Activated CD4-positive, alpha-beta T cell treated with anti-CD3 and anti-CD28 coated beads, Interleukin-2, amount 50 U/mL, for 1 hour (primary cell): ENCODE measurements at places on chromosomes 1 and 21.

- no peak for DNase-seq
Observed at GRCh38 chr1:183850852-183851251, 45.9 kb downstream of the RGL1 start.

DNA sequence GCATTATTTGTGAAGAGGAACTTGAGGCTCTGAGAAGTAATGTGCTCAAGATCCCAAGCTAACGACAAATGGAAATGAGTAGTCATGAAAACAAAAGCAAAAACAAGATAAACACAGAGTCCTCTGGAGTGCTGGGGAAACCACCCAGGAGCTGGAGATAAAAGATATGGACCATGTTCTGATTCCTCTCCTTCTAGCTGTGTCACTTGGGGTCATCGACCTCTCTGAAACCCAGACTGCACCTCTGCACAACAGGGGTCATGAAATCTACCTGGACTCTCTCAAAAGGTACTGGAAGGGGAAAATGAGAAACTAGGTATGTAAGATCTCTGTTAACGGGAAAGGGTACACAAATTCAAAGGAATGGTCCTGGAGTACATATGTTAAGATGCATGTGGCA lies 6.5 kb downstream of the PGLYRP4 start:
- no peak for DNase-seq

DNA sequence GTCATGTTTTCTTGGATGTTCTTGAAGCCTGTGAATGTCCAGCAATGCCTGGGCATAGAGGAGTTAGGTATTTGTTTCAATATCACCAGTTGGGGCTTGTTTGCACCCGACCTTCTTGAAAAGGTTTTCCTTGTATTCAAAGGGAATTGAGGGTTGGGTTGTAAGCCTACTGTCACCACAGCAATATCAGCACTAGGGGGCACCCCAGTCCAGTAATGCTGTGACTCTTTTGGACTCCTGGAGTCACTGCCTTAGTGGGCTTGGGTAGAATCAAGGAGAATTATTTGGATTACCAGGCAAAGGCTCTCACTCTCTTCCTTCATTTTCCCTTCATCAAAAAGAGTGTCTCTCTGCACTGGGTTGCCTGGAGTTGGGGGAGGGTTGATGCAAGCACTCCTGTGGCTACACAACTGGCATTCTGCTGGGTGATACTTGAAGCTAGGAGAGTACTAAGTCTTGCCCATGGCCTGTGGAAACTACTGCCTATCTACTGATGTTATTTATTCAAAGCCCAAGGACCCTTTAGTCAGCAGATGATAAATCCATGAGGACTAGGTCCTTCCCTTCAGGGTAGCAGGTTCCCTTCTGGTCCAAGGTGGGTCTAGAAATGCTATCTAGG lies 34.5 kb downstream of the OR10R2 start:
- peak; percentile 35 for DNase-seq

DNA sequence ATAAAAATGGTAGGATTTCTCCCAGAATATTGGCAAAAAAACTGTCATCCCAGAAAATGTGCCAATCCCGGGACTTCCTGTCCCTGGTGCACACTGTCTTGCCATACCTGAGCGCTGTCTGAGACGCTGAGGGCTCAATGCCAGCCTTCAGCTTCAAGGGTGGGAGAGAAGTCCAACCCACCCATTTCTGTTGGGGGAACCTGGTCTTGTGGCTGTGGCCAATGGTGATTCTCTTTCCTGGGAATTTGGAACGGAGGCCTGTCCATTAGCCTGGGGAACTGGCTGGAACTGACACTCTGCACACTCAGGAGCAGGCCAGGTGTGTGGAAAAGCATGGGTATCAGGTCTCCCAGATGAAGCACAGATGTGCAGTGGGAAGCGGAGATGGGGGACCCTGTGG lies 6.7 kb downstream of the MTHFR start:
- no peak for DNase-seq

DNA sequence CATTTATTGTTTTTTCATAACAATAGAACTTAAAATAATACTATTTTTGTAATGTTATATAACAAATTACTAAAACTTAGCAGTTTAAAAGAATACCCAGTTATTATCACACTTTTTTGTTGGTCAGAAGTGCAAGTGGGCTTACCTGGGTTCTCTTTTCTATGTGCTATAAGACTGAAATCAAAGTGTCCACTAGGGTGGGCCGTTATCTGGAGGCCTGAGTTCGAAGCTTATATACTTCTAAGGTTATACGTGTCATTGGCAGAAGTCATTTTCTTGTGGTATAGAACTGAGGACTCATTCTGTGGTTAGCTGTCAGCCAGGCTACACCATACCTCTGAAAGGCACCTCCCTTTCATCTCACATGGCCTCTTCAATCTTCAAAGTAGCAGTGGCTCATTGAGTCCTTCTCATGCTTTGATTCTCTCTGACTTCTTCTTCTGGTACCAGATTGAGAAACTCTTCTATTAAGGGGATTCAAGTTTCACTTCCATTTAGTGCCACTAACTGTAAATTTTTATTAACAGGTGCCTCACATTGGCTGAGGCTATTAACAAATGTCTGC lies 414.3 kb downstream of the AMY1C start:
- no peak for DNase-seq

- DNase-seq: no peak
Observed at GRCh38 chr1:98066911-98067310, 146.1 kb upstream of the DPYD start.

DNA sequence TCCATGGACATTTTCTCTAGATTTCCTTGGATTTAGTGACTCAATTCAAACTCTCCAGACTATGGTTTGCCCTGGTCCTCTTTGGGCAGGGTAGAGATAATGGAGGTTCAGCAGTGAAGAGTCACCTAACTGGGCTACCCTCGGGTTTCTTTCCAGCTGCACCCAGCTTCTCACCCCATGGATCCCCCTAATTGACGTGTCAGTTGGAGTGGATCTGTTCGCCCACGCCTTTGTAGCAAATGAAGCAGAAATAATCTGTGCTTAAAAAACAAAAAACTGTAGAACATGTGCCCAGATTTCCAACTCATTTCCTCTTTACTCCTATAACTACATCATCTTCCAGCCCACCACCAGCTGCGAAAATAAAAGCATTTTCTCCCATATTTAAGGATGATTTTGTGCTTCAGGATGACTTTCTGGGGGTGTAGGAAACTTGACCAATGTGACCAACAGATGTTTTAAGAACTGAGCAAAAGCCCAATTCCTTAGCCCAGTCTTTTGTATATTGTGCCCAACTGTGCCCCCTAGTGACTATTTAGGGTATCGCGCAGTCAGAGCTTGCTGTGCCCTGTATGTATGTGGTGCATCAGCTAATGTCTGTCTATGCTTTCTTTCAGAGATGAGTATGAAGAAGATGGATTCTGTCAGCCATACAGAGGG lies 66.5 kb upstream of the UBE2U start:
- peak; percentile 64 for DNase-seq

DNA sequence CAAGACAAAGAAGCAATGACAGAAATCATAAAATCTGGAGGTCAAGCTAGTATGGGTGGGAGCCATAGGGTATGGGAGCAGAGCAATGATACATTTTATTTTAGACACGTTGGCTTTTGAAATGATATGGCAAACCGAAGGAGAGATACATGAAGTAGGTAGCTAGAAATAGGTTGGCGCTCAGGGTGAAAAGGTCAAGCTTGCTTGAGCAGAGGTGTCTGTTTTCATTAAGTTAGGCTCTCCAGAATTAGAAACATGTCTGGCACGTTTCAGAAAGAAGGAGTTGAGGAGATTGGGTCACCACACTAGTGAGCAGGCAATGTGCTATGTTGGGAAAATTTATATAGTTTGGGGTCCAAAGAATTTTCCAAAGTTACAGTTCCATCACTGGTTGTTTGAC lies 151.4 kb downstream of the AMY1C start:
- DNase-seq: no peak

DNA sequence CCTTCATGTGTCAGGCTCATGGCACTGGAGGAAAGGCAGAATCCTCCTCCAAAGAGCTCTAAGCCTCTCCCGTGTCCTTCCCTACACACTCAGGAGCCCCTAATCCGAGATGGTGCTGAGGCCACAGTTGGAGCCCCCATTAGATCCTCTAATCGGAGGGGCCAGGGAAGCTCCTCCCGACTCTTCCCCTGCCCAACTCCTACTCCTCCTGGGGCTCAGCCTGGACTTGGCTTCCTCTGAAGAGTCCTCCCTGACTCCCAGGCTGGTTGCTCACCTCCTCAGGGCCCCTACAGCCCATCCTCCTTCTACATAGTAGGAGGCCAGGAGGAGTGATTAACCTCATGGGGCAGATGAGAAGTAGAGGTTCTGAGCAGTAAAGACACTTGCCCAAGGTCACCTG lies 21.3 kb upstream of the CDCP2 start:
- DNase-seq: no peak

DNA sequence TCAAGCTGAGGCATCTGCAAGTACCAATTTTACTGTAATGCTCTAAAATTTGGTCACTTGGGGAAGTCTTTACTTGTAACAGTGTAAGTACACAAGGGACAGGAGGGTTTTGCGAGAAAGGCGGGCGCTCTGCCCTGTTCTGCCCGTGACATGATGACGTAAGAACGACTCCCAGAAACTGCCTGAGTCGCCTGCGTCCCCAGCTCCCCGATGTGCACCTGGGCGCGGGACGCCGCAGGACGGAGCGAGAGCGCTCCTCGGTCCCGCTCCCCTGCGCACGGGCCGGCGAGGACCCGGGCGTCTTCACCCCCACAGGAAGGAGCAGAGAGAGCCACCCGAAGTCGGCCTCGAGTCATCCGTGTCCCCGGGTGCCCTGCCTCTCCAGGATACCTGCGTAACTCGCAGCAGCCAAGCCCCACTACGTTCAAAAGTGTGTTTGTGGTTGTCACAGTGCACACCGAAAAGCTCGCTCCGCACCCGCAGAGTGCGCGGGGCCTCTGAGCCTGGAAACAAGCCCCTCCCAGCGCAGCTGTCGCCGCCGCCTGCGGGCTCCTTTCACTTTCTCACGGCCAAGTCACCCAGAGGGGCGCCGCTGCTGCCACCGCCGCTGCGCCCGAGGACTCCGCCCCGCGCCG lies 3.3 kb upstream of the ZBTB18 start:
- no peak for DNase-seq

- DNase-seq: no peak
Observed at GRCh38 chr21:20641241-20641640, 357.0 kb upstream of the NCAM2 start.

DNA sequence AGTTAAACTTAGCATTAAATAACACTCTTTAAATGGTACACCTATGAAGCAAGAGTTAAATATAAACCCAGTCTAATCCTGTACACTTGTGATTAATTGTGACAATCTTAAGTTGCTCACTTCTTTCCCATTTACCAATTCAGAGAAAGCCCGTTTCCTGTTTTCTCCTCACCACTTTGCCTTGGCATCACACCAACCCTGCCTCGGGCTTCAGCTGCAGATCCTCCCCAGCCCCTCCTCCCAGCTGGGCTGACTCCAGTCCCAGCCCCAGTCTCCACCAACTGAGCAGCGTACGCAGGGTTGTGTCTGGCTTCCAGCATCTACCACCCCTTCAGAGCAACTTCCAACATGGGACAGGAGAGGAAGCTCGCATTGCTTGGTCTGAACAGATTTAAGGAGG lies 4.1 kb downstream of the PYCR2 start:
- no peak for DNase-seq

- no peak for DNase-seq
Observed at GRCh38 chr1:219938706-219939105, 10.3 kb upstream of the SLC30A10 start.

DNA sequence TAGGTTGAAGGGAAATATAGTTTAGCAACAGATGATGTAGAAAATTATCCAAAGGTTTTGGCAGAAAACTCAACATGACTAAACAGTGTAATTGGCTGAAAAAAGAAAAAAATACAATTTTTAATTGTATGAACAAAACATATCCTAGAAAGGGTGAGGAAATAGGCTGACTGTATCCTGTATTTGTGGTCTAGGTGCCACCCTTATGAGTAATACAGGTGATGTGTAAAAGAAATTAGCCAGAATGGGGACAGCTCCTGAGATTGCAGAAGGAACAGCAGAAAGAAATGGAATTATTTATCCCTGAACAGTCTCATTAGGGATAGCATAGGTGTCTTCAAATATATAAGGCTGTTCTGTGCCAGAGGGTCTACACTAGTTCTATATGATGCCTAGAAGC lies 24.6 kb downstream of the DNASE2B start:
- DNase-seq: no peak

DNA sequence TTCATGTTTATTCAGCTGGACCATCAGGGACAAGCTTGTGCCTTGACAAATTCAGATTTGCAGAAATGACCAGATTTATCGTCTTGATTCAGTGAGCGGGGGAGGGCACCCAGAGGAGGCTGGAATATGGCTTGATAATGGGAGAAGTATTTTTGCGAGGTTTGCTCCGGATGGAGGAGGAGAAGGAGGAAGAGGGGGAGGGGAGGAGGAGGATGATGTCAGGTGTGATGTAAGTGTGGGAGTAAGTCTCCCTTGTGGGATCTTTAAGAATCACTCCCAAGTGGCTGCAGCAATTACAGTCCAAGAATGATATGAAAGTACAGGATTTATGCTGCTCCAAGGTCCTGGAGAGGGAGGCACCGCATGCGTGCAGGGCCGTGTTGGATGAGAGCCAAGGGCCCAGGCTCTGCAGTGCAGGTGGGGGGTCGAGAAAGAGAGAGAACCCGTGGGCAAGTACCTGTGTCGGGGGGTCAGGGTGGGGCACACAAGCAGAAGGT lies 5.6 kb upstream of the ZNF496 start:
- no peak for DNase-seq

GRCh38 chr1:205770618-205771017 lies 4.7 kb downstream of the RAB29 start:
- DNase-seq: no peak

DNA sequence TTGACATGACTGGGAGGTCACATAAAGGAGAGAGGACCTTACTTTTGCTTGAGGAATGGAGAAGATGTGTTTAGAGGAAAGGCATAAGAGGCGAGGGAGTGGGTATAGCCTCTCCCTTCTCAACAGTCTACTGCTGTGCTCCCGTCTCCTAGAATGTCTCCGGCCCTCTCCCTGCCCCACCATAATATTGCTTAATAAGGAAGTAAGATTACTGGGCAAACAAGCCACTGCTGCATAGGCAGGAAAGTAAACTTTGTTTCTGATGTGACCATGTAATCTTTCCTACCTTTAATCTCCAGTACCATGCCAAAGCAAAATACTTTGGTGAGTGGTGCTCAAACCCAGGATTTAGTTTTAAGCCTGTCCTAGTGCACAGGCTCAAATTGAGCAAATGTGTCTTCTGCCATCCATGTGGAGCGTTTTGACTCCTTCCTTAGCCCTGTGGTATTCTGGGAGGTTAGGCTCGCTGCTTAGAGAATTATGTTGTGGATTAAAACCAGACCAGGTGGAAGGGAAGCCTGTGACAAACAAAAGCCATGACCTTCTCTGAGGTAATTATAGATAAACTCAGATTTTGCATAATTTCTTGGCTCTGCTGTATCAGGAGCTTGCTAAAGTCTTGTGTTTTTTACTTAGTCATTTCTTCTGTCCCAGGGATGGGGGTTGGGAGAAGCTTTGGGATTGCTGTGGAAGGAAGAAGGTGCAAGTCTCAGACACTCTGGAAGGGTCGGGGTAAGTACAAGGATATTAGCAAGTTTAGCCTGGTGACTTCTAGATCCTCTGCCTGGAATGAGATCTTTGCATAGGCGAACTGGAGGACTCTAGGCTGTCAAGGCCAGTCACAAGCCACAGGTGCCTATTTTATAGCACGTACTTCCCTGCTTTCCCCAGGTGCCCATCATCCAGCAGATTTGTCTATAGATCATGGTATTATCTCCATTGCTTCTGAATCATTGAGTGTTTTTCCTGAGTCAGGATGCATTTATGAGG lies 34.5 kb upstream of the DIPK1A start:
- DNase-seq: no peak

GRCh38 chr1:211687462-211688215 lies 12.2 kb upstream of the NEK2 start:
- no peak for DNase-seq
